ENCODE measurements at places on chromosomes 5 and 9.
A peak's percentile ranks its signal among the peaks of the same experiment; 100 is the strongest.

DNA sequence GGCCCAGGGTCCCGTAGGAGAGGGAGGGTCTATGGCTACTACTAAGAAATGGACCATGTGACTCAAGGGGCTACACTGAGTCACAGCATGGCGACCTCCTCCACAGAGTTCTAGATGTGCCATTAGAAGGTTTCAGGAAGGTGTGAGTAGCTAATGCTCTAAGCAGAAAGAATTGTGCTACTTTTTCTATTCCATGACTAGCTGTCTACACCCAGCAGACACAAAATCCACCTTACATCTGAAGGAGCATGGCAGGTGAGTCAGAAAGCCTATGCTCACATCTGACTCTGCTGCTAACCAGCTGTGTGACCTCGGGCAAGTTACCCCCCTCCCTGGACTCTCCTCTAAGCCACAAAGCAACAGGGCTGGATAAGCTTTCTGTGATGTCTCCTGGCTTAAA lies 14.4 kb upstream of the MEIKIN start:
- no peaks in the 10 kb centered on the region for H3K27me3 ChIP-seq
- DNase-seq, result no peak
- no peak overlapping the region for H3K4me3 ChIP-seq
- H3K36me3 ChIP-seq, result no peaks in the 10 kb centered on the region
- no peak overlapping the region for H3K27ac ChIP-seq

- DNase-seq, result no peak
- no peaks in the 10 kb centered on the region for H3K4me1 ChIP-seq
- H3K27ac ChIP-seq, result no peak overlapping the region
- no peaks in the 10 kb centered on the region for H3K27me3 ChIP-seq
- no peak overlapping the region for H3K4me3 ChIP-seq
- no peaks in the 10 kb centered on the region for H3K36me3 ChIP-seq
Measured at GRCh38 chr9:108245331-108245730, 610.5 kb downstream of the ACTL7B start.

DNA sequence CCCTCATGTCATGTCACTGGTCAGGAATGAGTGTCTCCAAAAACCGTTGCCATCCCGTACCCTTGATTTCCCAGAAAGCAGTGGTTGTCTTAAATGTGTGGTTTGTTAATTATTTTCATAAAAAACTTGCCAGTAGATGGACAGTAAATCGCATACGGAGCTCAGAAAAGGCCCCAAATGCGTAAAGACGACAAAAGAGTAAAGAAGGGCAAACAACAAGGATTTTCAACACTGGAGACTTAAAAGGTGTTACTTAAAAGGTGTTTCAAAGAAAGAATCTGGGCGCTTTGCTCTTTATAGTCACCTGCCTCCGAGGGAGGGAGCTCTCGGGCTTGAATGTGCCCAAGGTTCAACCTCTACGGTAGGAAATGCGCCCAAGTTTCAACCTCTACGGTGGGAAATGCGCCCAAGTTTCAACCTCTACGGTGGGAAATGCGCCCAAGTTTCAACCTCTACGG lies 734 bp downstream of the KIF27 start:
- H3K36me3 ChIP-seq, result no peaks in the 10 kb centered on the region
- H3K4me3 ChIP-seq, result peak overlapping the region; percentile 96
- peaks cover 3% of the 10 kb centered on the region for H3K4me1 ChIP-seq
- no peaks in the 10 kb centered on the region for H3K27me3 ChIP-seq
- DNase-seq, result no peak
- H3K27ac ChIP-seq, result peak overlapping the region; percentile 94

GRCh38 chr5:52799358-52799982 lies 11.8 kb downstream of the ITGA1 start:
- no peaks in the 10 kb centered on the region for H3K27me3 ChIP-seq
- peak; percentile 85 for DNase-seq
- H3K4me1 ChIP-seq, result peaks cover 3% of the 10 kb centered on the region
- peak overlapping the region; percentile 99 for H3K4me3 ChIP-seq
- H3K36me3 ChIP-seq, result peaks cover 5% of the 10 kb centered on the region

- no peak overlapping the region for H3K27ac ChIP-seq
- H3K4me1 ChIP-seq, result no peaks in the 10 kb centered on the region
- no peaks in the 10 kb centered on the region for H3K36me3 ChIP-seq
Measured at GRCh38 chr9:85142968-85143367, 473.4 kb downstream of the NTRK2 start.

DNA sequence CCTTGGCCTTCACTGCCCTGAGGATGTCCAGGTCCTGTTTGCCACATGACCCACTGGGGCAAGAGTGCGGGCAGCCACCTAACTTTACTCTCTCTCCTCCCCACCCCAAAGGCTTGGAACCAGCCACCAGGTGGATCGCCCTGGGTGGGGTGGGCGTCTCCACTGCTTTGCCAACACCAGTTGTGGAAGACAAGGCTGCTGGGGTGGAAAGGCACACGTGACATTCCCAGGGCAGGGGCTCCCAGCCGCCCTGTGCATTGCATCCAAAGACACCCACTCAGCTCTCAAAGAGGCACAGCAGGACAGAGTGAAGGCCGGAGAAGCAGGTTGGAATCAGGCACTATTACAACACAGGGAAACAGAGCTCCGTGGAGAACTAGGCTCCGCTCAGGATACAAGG lies 162.2 kb downstream of the OLFM1 start:
- no peaks in the 10 kb centered on the region for H3K36me3 ChIP-seq
- no peak for DNase-seq
- no peak overlapping the region for H3K4me3 ChIP-seq

DNA sequence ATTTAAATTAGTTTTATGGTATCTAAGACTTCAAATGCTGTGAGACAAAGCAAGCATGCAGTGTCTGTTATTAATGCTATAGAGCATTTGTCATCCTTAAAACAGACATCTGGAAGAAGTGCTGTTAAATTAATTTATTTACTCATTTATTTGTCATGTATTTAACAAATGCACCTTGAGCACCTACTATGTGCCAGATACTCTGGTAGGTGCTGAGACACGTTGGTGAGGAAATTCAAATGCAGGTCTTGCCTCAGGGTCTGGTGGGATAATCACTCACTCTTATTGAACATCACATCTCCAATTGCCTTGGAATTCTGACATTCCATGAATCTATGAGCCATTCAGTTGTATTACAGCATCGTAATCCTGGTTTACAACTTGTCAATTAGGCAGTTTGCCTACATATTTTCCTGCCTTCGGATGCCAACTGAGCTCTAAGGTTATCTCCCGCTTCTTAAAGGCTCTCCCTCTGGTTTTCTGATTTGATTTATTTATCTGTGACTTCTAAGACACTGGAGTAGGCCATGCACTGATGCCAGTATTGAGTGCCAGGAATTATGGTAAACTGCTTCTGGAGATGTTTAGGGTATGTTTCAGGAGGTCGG lies 56.0 kb upstream of the RPS23 start:
- no peaks in the 10 kb centered on the region for H3K36me3 ChIP-seq
- DNase-seq, result no peak
- H3K27me3 ChIP-seq, result no peaks in the 10 kb centered on the region

- H3K4me3 ChIP-seq, result no peak overlapping the region
- H3K36me3 ChIP-seq, result no peaks in the 10 kb centered on the region
- peaks cover 13% of the 10 kb centered on the region for H3K4me1 ChIP-seq
- DNase-seq, result no peak
Measured at GRCh38 chr5:103066326-103066725, 53.6 kb downstream of the GIN1 start.

DNA sequence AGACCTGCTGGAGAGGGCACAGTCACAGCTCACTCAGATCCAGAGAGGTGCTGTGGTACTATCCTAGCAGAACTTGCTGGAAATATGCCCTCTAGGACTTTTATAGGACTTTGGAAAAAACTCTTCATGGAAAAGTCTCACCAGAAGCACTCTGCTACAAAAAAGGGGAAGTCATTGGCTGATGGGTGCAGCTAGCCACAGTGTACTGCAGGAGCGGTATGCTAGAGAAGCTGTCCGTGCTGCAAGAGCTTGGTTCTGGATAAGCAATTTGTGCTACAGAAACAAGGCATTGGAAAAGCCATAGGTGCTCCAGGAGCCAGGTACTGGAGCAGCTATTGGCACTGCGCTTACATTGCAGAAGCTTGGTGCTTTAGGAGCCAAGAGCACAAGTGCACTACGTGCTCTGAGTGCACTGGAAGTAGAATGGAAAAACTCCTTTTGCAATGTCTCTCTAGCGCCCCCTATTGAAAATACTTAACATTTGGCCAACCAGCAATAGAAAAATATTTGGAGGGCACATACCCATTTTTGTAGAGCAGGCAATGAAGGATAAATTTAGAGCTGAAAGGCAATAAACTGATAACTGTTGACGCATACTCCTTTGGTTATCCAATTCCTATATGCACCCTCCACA lies 83.4 kb downstream of the MEGF10 start:
- H3K36me3 ChIP-seq, result peaks cover 6% of the 10 kb centered on the region
- H3K4me1 ChIP-seq, result no peaks in the 10 kb centered on the region
- no peaks in the 10 kb centered on the region for H3K27me3 ChIP-seq
- no peak for DNase-seq
- H3K4me3 ChIP-seq, result no peak overlapping the region

GRCh38 chr5:39503155-39503554 lies 78.4 kb upstream of the DAB2 start:
- no peak overlapping the region for H3K4me3 ChIP-seq
- DNase-seq, result no peak
- no peaks in the 10 kb centered on the region for H3K27me3 ChIP-seq
- no peaks in the 10 kb centered on the region for H3K36me3 ChIP-seq
- no peak overlapping the region for H3K27ac ChIP-seq

DNA sequence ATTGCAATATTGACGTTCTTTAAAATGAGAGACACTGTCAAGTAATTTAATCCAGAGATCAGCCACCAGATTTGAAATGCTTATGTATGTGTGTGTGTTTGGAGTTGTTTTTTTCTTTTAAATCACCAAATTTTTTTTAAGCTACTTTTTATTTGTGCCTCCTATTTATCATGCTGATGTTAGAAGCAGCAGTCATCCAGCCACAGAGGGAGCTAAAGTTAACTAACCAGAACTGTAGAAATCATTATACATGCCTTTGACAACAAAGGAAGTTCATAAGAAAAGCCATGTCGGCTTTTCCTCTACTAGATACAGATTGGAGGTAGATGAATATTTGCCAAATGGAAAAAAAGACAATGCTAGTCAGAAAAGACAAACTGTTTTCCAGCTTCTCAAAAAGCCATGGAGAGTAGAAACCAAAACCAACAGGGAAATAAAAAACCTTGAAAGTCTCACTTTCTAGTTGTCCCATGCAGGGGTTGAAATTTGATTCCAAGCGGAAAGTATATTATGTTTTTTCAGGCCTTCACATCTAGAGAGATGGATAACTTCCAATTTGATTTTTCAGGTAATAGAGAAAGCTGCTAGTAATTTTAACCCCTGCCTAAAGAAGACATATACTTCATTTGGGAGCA lies 4.5 kb downstream of the PURA start:
- peaks cover 20% of the 10 kb centered on the region for H3K27me3 ChIP-seq
- no peak overlapping the region for H3K27ac ChIP-seq
- H3K36me3 ChIP-seq, result no peaks in the 10 kb centered on the region

DNA sequence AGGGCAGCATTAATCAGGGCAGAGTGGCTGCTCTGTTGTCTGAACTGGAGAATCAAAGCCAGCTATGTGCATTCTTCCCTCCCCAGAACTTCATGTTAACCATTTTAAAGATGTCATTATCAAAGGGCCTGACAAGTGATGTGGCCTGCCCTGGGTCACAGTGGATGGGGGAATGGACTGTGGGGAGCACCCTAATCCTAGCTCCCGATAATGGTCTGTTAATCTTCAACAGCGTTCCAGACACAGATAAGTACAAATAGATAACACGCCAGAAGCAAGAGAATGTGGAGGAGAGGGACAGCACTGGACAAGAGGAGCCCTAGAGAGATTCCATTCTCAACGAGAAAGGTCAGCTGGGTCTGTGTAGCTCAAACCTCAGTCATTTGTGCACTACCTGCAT lies 77.5 kb downstream of the DPYSL3 start:
- H3K36me3 ChIP-seq, result no peaks in the 10 kb centered on the region
- no peak overlapping the region for H3K27ac ChIP-seq
- DNase-seq, result no peak
- H3K27me3 ChIP-seq, result no peaks in the 10 kb centered on the region
- H3K4me1 ChIP-seq, result peaks cover 8% of the 10 kb centered on the region

DNA sequence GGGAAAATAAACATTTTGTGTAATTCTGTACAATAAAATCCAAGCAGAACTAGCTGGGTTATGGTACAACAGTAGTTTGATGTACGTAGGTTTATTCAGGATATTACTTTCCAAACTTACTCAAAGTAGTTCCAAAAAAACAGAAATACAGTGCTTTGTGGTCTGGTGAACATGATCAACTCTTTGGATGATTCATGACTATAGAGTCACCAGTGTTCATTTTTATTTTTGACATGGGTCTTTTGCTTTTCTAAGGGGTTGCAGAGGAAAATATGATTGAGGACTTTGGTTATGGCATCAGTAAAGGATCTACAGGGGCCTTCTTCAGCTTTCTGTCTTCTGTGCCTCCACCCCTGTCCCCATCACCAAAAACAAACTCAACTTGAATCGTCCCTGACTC lies 127.2 kb downstream of the TLE4 start:
- H3K36me3 ChIP-seq, result no peaks in the 10 kb centered on the region
- H3K27ac ChIP-seq, result no peak overlapping the region
- no peaks in the 10 kb centered on the region for H3K27me3 ChIP-seq

GRCh38 chr9:136396219-136396515 lies 3.8 kb downstream of the SNAPC4 start:
- no peak overlapping the region for H3K4me3 ChIP-seq
- peaks cover 6% of the 10 kb centered on the region for H3K4me1 ChIP-seq
- no peaks in the 10 kb centered on the region for H3K27me3 ChIP-seq
- H3K36me3 ChIP-seq, result peaks cover 72% of the 10 kb centered on the region

- no peak overlapping the region for H3K4me3 ChIP-seq
- H3K27me3 ChIP-seq, result no peaks in the 10 kb centered on the region
- no peak for DNase-seq
- H3K27ac ChIP-seq, result no peak overlapping the region
- H3K36me3 ChIP-seq, result no peaks in the 10 kb centered on the region
Measured at GRCh38 chr5:79842006-79842881, 148.8 kb downstream of the MTX3 start.

DNA sequence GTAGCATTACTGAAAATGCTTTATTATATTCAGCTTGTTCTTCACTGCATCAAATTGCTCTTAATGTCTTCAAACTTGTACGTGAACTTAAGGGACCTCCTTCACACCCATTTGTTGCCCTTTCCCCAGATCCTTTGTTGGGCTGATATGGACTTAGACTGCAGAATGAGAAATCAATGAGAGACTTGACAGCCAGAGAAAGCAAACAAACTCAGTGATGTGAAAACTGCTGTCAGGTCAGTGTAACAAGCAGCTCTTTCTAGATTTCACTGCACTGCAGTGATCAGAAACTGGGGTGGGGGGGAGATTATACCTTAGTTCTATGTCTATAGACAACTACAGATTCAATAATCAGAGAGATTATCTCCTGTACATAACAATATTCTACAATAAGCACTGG lies 491.0 kb upstream of the DAP start:
- H3K36me3 ChIP-seq, result no peaks in the 10 kb centered on the region
- H3K4me1 ChIP-seq, result no peaks in the 10 kb centered on the region
- no peak for DNase-seq
- H3K27me3 ChIP-seq, result no peaks in the 10 kb centered on the region

GRCh38 chr5:142445266-142445665 lies 120.4 kb upstream of the SPRY4 start:
- no peaks in the 10 kb centered on the region for H3K4me1 ChIP-seq
- no peaks in the 10 kb centered on the region for H3K27me3 ChIP-seq
- no peak for DNase-seq
- H3K4me3 ChIP-seq, result no peak overlapping the region
- no peaks in the 10 kb centered on the region for H3K36me3 ChIP-seq

Data from endodermal cell (in vitro differentiated cells).